Natural killer cell (primary cell): ENCODE measurements at places on chromosomes 16 and 17. TPM values are rescaled to one million over a fixed set of nuclear protein-coding genes. Genes with fewer than 3 reads are reported as not detected.

DNA sequence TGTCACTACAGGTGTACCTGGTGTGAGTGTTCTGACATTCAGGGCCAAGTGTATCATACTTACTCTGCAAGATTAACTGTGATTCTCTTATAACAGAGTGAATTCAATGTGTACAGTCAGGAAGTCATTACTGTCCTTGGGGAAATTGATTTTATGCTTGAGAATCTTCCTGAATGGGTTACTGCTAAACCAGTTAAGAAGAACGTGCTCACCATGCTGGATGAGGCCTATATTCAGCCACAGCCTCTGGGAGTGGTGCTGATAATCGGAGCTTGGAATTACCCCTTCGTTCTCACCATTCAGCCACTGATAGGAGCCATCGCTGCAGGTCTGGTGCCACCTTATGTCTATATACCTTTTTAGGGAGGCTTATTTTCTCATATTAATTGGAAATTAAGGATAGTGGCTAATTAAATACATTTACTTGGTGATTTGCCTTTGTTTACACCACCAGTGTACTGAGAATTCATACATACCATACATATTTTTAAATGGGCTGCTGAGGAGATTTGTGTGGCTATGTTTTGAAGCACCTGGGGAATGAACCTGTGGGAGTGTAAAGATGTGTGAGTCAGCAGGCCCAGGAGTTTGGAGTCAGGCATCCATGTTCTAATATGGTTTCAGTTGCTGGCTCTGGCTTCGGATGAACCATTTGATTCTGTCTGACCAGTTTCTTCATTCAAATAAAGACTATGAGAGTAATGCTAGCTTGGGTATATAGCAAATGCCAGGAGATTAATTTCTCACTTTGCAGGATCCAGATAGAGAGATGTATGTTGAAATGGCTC lies 3.1 kb downstream of the ALDH3A2 start:
- no peak overlapping the region for H3K27ac ChIP-seq
- no peaks in the 10 kb centered on the region for H3K27me3 ChIP-seq
- H3K4me3 ChIP-seq: no peak overlapping the region
- no peak for DNase-seq
- peaks cover 22% of the 10 kb centered on the region for H3K4me1 ChIP-seq
- peaks cover 15% of the 10 kb centered on the region for H3K36me3 ChIP-seq

DNA sequence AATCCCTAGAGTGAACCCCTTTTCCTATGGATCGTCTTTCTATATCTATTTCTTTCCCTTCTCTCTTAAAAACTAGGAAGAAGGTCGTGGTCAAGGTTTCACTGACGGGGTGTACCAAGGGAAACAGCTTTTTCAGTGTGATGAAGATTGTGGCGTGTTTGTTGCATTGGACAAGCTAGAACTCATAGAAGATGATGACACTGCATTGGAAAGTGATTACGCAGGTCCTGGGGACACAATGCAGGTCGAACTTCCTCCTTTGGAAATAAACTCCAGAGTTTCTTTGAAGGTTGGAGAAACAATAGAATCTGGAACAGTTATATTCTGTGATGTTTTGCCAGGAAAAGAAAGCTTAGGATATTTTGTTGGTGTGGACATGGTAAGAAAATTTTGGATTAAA lies 9.6 kb downstream of the CYLD start:
- DNase-seq: no peak
- peaks cover 71% of the 10 kb centered on the region for H3K36me3 ChIP-seq
- H3K4me1 ChIP-seq: no peaks in the 10 kb centered on the region
- no peaks in the 10 kb centered on the region for H3K27me3 ChIP-seq
- no peak overlapping the region for H3K4me3 ChIP-seq

- DNase-seq: peak; percentile 88
- H3K27ac ChIP-seq: no peak overlapping the region
- peaks cover 29% of the 10 kb centered on the region for H3K27me3 ChIP-seq
- no peaks in the 10 kb centered on the region for H3K36me3 ChIP-seq
- H3K4me3 ChIP-seq: peak overlapping the region; percentile 23
- H3K4me1 ChIP-seq: peaks cover 31% of the 10 kb centered on the region
Observed at GRCh38 chr17:7280519-7281073, 922 bp upstream of the SLC2A4 start.

The PLSCR3 gene
- total RNA-seq: 38.2 TPM
